Suppressor macrophage (primary cell): ENCODE measurements at places on chromosomes 13 and 19.
A peak's percentile ranks its signal among the peaks of the same experiment; 100 is the strongest.

- DNase-seq: no peak
Measured at GRCh38 chr13:99886706-99887105, 84.9 kb downstream of the ZIC5 start.

- DNase-seq: no peak
Measured at GRCh38 chr13:26853323-26853722, 92.7 kb upstream of the GPR12 start.

DNA sequence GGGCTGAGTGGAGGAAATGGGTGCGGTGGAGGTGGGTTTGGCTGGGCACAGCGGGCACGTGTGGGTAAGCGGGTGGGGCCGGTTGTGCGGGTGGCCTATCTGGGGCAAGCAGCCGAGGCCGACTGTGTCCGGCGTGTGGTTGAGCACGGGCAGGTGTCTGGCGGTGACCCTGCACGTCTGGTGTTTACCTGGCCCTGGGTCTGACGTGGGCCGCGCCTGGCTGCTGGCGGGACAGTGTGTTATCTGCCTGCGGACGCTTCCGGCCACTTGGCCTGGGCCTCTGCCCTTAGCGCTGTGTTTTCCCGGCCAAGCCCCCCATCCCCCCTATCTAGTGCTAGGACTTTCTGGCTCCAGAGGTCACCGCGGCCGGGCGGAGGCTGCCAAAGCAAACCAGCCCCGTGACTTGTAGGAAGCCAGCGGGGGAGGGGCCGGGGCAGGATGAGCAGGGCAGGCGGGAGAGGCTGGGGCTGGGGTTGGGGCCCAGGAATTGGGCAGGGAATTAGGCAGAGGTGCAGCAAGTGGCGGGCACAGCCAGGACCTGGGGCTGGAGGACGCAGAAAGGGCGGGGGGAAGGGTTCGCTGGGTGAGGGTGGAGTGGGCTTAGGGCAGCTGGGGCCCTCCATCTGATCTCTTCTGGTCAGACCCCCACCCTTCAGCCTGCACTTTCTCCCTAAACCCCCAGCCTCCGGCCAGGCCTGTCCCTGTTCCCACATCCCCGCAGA is 534 bp upstream of the HPN start:
- DNase-seq: peak; percentile 48

DNA sequence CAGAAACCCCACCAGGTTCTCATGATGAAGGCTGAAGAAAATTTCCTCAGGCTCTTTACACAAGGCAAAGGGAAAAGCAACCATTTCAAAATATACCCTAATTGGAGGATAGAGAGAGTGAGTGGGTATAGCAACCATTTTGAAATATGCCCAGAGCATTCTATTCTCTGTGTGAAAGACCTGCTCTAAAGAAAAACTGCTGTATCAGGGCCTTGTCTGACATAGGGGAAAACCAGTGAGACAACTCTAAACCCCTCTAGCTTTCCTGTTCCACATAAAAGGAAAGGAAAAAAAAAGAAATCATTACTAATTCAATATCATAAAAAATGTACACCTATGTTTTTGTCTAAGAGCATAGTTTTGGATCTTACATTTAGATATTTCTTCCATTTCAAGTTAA is 42.3 kb downstream of the TPTE2 start:
- DNase-seq: no peak

GRCh38 chr13:67549331-67549730 is 319.2 kb upstream of the PCDH9 start:
- no peak for DNase-seq

GRCh38 chr13:26320766-26321165 is 66.8 kb downstream of the CDK8 start:
- DNase-seq: no peak

DNA sequence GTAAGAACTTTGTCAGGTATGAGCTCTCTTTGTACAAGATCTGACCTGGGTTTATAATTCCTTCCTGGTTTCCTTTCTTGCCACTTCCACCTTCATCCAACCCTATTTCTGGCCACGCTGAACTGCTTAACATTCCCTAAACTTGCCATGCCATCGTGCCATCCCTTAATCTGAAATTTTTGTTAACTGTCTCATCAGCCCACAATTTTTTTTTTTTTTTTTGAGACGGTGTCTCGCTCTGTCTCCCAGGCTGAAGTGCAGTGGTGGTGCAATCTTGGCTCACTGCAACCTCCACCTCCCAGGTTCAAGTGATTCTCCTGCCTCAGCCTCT is 144.6 kb downstream of the GGACT start:
- no peak for DNase-seq

DNA sequence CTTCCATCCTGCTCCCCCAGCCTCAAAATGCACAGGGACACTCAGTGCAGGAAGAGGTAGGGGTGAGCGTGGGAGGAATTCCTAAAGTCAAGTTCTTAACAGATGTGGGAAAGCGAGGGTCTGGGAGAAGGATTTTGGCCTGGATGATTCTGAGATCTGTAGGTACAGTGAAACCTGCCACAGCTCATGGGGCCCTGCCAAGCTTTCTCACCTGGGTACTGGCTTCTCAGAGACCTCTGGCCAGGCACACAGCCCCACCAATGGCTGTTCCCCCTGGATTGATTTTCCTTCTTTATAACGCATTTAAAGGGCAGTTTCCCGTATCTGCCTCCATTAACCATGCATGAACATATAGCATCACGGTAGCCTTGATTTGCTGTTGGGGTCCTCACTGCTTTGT is 47.0 kb upstream of the GSX1 start:
- no peak for DNase-seq

- DNase-seq: no peak
Measured at GRCh38 chr19:50657222-50657669, 8.0 kb downstream of the C19orf81 start.

- peak; percentile 17 for DNase-seq
Measured at GRCh38 chr13:33352526-33352925, 67.0 kb upstream of the STARD13 start.

- peak; percentile 64 for DNase-seq
Measured at GRCh38 chr19:34345947-34346351, 19.0 kb upstream of the GPI start.
